HuH-7 (cell line): ENCODE measurements at places on chromosomes 2 and 18.

DNA sequence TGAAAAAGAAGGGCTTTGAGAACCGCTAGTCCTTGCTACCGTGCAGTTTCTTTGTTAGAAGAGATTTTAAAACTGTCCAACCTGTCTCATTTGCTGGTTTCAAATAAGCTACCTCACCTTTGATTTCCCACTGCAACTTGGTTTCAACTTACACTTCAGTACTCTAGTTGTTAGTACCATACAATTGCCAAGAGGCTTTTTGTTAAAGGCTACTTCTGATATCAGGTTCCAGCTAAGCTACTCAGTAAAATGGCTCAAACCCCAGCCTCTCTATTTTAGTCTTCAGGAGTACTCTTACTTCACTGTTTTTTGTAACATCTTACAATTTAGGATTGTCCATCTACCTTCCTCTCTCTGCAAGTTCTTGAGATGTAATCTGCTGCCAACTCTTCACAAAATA lies 91.6 kb downstream of the INO80D start:
- DNase-seq: no peak

- no peak for DNase-seq
These were observed 15.9 kb downstream of the POLI start for GRCh38 chr18:54284981-54285785.

- DNase-seq: no peak
These were observed 490.0 kb upstream of the HS6ST1 start for GRCh38 chr2:128808462-128809258.

DNA sequence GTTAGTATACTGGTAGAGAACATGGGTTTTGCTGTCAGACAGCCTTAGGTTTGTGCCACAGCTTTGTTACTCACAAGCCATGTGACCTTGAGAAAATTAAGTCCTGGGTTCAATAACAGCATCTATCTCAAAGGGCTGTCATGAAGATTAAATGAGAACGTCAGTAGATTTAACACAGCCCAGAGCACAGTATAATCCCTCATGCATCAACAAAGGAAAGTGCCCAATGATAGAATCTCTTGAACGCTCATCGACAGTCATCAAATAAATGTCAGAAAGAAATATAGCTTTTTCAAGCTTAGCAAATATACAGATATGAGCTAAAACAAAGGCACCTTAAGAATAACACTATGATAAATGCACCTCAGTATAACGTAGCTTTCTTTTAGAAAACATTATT lies 22.3 kb downstream of the CUL3 start:
- no peak for DNase-seq

GRCh38 chr2:3563521-3563976 lies 5.4 kb upstream of the RNASEH1 start:
- no peak for DNase-seq

- no peak for DNase-seq
These were observed 313.9 kb downstream of the GBX2 start for GRCh38 chr2:235854276-235854675.
